ENCODE measurements at places on chromosomes 12 and 14.

DNA sequence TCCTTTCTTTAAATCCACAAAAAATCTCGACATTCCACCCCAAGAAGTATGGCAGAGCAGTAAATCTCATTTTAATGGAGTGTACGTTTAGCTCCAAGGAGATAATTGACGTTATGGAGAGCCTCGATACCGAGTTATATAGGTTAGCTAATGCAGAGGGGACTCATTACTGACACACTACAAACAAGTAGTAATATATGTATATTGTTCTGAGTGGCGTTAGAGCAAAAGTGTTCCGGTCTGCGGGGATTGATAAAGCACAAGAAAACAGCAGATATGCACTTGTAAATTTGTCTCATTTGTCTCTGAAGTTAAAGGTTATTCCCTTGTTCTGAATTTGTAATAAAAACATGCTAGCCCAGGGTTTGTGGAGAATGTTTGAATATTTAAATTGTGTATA, 84.1 kb downstream of the BCL11B start:
- DNase-seq = no peak

DNA sequence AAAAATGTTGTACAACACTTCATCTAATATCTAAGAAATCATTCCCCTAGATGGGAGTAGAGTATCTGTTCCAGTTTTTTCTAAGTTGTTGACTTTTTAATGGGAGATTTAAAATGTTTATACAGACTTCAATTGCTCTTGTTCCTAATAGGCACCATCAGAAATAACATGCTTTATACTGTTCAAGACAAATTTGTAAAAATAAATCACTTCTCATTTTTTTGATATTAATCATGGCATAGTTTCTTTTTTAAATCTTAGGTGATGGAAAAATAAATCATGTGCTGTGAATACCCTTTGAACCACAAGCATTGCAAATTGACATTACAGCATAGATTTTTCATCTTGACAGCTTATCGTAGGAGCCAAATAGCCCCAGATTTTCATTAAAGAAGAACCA, 473.5 kb upstream of the MGAT4C start:
- DNase-seq = no peak

DNA sequence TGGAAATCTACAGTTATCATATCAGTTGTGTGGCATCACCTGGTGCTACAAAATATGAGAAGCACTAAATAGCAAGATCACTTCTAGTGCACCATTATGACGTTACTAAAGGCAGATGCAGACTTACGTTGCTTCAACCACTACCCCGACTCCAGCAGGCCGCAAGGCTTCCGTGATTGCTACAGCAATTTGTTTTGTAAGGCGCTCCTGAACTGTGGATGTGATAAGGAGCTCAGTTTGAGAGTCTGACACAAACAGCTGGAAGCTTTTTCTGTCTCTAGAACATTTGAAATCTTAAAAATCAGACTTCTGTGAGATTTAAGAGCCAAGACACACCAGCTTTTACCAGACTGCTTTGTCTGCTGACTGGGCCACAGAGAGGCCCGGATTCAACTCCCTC, 57.0 kb downstream of the GCH1 start:
- DNase-seq = no peak

DNA sequence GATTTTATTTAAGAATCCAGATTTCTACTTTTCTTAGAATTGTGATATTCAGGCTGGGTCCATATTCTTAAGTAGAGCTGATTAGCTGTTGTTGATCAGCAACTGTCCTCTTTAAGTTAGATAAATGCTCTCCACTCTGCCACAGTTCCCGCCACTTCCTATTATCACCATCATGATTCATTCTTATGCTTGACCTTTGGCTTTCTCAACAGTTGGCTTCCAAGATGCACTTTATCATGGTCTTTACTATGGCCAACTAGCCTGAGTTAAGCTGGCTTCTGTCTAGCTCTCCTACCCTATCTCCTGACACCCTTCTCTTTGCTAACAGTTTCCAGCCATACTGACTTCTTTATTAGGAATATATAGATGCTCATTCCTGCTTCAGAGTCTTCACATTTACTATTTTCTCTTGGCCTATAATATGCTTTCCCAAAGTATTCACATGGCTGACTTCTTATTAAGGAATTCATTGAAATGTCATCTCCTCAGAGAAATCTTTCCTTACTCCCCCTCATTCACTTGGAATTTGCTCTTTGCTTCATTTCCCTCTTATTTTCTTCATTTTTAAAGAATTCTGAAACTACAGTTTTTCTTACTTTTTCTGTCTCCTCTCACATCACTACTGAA, 149.0 kb upstream of the IGF1 start:
- no peak for DNase-seq

DNA sequence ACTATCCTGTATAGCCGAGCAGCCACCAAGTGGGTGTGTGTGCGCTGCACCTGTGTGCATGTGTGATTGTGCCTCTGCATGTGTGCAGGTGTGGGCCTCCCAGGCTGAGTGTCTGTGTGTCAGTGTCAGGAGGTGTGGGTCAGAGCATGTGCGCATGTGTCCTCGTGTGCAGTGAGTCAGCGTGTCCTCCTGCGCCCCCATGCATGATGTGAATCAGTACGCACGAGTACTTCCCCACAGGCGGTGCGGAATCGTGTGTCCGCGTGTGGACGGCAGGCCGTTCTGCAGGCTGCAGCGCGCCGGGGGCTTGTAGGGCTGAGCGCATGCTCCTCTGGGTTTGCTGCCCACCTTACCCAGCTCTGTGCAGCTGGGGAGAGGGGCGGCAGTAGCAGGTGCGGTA, 34.2 kb downstream of the DTX1 start:
- no peak for DNase-seq

GRCh38 chr14:76595266-76595665, 166.0 kb upstream of the VASH1 start:
- DNase-seq = no peak

DNA sequence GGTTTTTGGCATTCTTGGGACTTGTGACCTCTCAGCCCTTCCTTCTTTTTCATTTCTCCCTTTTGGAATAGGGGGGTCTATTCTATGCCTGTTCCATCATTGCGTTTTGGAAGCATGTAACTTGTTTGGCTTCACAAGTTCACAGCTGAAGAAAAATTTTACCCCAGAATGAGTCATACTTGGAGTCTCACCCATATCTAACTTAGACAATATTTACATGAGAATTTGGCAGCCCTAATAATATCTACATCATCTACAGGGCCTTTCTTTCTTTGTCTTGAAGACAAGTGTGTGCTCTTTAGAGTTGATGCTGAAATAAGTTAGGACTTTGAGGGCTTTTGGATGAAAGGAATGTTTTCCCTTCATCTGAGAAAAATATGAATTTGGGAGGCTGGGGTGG, 1312.9 kb upstream of the FLRT2 start:
- no peak for DNase-seq

DNA sequence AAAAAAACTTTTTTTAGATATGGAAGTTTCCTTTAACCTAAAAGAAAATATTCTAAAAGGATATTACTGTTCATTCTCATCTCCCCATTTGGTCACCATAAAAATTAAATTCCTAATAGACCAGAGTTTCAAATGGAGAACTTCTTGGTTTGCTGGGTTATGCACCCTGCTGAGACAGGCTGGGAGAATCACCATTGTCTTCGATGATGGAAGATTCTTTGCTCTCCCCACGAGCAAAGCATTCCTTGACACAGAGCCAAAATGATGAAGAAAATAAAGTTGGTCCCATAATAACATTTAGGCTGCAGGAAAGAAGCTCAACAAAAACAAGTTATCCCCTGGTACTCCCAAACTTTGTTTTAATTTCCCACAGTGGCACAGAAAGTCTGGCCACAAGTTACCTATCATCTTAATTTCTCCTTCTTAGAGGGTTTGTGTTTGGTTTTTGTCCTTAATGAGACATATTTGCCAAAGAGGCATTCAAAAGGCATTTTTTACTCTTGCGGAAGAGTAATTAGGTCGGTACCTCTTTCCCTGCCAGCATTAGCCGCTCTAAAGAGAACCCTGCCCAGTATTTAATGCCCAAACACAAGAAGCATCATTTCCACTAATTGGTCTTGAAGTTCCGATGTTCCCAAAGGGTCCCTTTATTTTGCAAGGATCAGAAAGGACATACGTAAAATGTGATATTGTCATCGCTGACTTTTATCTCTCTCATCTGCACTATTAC, 4.8 kb downstream of the DIO2 start:
- no peak for DNase-seq

GRCh38 chr12:131164096-131164872, 210.6 kb downstream of the ADGRD1 start:
- no peak for DNase-seq

GRCh38 chr14:104102282-104102914, 16.9 kb downstream of the ASPG start:
- no peak for DNase-seq

DNA sequence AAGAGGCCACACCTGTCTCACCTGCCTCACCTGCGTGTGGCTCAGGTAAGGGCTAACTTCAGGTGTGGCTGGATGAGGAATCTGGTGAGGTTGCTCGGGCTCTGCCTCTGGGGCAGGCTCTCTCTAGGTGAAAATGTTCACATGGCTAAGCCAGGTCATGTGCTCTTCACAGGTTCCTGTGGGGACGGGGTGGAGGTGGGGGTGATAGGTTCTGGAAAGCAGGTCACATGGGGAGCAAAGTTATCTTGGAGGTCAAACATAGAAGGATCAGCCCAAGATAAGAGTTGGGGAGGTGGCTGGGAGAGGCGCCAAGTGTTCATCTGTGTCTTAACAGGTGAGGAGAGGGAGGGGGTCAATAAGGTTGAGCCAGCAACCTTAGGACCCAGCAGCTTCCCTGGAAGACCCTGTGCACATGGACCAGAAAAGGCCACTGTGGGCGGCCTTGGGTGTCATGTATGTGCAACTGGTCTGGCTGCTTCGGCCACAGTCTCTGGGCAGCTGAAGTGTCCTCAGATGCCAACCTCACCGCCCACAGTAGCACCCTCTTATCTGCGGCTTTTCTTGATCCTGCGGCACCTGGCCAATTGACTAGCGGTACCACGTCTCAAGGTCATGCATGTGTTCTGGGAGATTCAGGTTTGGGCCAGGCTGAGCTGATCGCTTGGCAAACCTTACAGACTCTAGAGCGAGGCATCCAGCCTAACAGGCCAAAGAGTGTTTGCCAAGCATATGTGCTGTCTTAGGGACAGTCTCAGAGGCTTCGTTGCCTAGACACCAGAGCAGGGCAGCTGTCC, 60.5 kb downstream of the CACNA1C start:
- no peak for DNase-seq

- no peak for DNase-seq
Measured at GRCh38 chr14:24110060-24110459, 4.5 kb upstream of the DCAF11 start.

DNA sequence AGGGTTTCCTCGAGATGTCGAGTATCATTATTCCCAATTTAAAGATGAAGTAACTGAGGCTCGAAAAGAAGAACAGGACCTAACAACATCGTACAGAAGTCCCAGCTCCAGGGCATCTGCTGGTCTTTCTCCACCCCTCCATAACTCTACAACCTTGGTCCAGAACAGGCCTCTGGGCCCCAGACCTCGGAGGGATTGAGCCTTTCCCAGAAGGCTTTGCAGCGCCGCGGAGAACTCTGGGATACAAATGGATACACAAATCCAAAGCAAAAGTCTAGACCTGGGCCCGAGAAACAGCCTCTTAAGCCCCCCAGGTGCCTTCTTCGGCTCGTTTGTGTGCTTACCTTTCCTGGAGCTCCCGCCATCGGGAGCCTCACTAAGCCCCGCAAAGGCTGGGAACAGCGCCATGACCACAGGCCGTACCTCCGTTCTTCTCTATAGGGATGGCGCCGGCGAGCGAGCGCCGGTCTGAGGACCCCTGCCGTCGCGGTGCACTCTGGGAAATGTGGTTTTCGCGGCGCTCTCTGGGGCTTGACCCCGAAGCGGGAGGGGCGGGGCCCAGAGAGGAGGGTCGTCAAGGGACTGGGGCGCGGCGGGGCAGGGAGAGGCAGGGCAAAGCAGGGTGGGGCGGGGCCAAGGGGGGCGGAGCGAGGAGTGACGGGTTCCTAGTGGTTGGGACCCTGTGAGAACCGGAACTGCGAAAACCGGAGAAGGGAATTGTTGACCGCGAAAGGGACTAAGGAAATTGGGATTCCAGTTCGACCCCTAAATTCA, at the start of gene NRDE2:
Gene NRDE2, minus strand, starts transcription at position 445 of the 774 bp plus-strand sequence. Its CDS starts 37 bp downstream, at position 408.
- peak; percentile 44 for DNase-seq

DNA sequence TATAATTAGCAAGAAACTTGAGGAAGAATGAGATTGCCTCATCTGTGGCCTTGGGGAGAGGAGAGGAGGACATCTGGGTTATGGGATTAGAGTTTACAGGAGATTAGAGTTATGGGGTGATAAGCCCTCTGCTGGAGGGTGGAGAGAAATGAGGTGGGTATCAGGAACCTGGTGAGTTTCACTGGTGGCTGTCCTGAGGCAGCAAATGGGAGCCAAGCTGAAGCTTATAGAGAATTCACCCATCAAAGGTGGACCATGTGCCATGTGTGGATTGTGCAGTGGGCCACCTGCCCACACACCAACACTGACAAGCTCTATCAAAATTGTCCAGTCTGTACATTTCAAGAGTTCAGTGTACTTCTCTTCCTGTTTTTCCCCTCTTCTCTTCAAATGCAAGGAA, 135.3 kb downstream of the AEBP2 start:
- DNase-seq = no peak
